Cerebellum (tissue), 4 donors: ENCODE measurements at places on chromosomes 5 and 9.
A peak's percentile ranks its signal among the peaks of the same experiment; 100 is the strongest.

DNA sequence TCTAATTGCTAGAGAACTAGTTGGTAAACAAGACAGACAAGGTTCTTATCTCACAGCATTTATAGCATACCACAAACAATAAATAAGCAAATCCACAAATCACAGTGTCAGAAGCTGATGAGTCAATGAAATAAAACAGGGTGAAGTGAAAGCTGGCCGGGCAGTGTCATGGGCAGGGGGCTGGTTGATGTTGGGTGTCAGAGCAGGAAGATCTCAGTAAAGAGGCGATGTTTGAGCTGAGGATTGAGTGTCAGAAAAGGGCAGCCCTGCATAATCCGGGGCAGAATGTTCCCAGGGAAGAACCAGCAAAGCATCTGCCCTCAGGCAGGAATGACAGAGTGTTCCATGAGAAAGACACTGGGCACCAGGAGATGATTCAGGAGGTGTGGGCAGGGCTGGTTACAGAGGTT, 183.4 kb downstream of the GOLPH3 start:
- DNase-seq = no peak

DNA sequence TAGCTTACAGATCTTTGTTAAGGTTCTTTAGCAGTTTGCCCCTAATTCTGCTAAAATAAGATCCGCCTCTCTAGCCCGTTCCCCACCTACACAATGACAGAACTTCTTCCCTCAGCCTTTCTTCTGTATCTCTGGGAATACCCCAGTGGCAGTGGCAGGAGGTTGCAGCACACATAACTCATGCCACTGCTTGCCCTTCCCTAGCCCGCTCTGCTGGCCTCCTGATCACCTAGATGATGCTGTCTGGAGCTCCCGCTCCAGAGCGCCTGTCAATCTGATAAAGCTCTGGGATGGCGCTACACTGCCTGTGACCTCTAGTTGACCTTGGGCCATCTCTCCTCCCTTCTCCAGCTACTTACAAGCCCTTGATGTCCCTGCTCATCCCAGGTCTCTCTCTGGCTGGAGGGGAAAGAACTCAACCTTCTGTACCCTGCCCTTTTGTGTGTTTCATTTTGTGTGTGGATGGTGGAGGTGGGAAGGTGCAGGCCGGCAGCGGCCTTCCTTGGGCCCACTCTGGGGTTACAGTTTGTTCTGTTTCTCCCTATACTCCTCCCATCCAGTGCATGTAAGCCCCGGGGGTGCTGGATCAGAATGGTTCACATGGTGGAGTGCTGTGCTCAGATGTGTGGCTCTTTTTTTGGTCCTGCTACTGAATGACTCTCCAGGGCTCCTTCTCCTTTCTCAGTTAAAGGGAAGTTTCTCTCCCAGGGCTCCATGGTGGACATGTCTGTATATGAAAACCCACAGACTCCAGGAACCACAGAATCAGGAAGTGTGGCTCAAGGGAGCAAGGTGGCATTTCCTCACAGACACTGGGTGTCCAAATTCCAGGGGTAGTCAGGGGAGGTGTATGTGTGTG, 29.1 kb downstream of the MTX3 start:
- no peak for DNase-seq

- no peak for DNase-seq
Observed at GRCh38 chr9:68966496-68966944, 47.4 kb downstream of the PRKACG start.

DNA sequence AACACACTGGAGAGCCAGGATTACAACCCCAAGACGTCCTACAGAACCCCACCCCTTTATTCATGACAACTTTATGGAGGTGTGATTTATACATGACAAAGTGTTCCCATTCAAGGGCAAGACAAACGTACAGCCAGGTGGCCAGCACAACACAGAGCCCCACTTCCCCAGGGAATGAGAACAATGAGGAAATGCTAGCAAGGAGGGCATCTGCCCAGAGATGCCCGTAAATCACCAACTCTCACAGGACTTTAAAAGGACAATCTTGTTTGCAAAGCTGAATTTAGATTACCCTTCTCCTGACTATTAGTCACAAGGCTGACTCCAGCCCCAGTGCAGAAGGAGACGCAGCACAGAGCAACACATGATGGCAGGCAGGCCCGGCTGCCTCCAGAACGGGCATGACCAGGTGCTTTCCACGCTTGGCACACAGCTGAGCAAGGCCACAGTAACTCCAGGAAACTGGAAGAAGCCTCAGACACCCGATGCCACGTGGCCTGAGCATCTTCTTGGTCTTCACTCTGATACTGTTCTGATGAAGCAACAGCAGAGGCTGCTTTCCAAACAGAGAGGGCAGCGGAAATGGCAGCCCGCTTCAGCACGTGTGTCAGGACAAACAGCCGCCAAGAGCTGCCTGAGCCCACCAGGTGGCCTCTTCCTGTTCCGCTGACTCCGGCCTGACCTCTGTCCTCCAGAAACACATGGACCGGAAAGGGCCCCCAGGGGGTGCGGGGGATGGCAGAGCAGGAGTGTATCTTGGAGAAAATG, 51.4 kb downstream of the ROR2 start:
- no peak for DNase-seq

DNA sequence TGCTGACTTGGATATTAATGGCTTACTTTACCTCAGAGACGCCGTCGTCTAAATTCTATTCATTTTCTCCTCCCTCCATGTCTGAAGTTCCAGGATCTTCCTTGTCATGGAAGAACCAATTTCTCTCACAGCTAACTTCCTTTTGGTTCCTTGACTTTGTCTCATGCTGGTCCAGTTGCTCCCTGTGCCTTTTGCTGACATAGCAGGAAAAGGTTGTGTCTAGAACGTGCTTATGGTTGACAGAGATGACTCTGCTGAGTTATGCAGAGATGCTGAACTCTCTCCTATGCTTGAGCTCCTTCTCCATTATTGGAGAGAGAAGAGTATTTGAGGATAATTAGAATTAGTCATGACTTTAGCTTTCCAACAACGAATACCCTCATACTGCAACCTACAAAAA, 1338.9 kb downstream of the MAT2B start:
- no peak for DNase-seq

DNA sequence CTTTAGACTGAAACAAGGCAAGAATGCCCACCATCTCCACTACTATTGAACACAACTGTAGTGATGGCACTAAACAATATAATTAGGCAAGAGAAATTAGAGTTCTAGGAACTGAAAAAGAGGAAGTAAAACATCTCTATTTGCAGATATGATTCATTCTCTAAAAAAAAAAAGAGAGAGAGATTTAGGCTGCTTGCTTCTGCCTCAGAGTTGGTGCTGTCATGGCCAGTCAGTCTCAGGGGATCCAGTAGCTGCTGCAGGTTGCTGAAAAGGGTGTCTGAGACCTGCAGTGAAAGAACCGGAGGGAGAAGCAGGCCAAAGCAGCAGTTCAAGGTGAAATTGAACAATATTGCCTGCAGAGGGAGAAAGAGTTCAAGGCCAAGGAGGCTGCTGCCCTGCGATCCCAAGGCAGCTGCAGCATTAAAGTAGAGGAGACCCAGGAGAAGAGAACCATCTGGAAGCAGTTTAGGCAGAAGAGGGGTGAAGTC, 72.5 kb downstream of the AP3B1 start:
- no peak for DNase-seq

GRCh38 chr5:87390075-87390474, 22.7 kb downstream of the CCNH start:
- DNase-seq = no peak

DNA sequence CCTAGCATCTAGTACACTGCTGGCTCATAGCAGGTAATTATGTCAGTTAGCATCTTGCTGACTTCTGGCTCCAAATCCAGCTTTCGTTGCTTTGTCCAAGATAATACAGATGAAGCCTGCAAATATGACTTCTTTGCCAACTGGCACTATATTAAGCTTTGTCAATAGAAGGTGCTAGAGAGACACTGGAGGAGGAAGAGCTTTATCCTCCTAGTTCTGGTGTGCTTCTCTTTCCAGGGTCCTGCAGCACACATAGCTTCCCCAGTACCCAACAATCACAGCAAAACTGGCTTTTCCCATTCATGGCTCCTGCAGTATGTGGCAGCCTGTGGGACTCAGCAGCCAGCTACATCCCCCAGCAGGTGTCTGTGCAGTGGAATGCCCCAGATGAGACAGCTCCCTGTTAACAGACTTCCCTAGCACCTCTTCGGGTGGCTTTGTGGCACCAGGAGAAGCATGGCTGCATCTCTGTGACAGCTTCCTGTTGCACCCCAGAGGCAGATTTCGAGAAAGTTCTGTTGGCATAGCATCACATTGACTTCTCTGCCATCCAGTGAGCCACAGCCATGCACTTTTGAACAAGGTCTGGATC, 147.8 kb downstream of the OXCT1 start:
- no peak for DNase-seq

- peak; percentile 12 for DNase-seq
Observed at GRCh38 chr9:85040821-85041465, 371.4 kb downstream of the NTRK2 start.

DNA sequence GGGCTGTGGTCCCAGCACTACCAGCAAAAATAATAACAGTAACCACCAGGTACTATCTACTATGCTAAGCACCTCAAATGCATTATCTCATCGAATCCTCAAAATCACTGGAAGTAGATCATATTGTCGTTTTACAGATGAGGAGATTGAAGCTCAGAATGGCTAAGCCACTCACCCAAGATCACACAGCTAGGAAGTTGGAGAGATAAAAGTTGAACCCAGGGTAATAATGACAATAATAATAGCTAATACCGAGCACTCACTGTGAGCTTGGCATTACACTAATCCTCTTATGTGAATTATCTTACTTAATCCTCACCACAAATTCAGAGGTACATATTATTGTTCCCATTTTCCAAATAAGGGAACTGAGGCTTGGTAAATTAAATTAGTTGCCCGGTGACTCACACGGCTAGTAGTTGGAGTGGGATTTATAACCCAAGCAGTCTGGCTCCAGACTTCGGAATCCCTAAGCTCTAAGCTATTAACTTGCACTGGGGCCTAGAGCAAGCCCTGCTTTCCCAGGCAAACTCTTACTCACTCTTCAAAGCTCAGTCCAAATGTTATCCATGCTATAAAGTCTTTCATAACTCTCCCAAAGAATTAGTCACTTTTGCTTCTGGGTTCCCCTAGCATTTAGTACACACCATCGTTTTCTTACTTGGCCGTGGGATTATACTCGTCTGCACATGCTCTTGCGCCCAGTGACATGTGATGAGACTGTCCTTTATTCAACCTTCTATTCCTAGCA, 3.8 kb downstream of the ARSI start:
- DNase-seq = no peak

- peak; percentile 53 for DNase-seq
Observed at GRCh38 chr9:128523199-128523925, 18.8 kb downstream of the GLE1 start.

DNA sequence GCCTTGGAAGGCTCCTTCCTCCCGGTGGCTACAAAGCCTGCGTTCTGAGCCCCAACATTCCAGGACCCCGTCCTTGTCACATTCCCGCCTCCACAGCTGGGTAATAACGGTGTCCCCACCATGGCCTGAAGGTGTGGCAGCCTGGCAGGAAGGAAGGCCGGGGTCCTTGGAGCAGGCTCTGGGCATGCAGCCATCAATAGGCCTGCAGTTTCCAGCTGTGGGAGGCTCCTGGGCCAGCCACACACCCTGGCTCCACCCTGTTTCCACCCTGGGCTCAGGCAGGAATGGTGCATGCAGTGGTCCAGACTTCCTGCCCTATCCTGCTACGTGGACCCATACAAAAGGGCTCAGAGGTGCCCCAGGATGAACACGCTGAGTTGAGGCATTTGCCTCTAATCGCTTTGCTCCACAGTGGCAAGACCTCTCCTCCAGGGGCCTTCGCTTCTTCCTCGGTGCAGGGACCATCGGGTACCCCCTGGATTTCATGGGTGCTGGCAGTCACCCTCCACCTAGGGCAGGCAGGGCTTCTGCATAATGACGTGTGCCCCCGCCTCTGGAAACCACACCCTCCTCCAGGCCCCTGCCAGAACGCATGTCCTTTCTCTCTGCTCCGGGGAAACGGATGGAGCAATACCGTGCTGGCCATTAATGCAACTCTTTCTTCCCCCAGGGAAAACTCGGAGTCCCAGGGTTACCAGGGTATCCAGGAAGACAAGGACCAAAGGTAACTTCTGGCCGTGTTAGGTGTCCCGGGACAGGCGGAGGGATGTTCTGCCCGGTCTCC, 95.1 kb upstream of the FCN2 start:
- DNase-seq = no peak

GRCh38 chr5:158852622-158853021, 247.1 kb downstream of the EBF1 start:
- no peak for DNase-seq

DNA sequence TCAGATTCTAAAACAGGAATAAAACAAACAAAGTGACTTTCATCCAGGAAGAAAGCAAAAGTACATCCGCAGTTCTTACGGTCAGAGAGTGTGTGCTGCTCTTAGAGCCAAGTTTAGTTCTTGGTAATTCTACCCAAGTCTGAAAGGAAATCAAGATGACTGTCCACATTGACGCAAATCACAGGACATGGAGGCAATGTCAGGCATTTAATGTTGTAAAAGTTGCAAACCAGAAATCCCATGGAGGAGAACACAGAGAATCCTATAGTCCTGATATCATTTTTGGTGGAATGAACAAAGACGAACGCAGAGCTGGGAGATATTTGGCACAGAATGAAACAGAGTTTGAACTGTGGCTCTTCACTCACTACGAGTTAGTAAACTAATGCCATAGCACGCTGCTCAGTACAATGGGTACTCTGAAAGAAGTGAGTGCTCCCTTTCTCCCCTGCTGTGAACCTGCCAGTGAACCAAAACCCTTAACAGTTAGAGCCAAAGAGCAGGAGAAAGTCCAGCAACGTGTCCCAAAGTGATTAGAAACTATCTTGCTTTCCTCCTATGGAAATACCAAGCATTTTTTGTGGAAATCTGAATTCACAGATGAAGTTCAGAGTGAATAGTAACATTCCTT, 74.3 kb downstream of the MUSK start:
- DNase-seq = no peak

GRCh38 chr9:33443464-33444154, 3.8 kb downstream of the AQP3 start:
- DNase-seq = no peak

GRCh38 chr5:92378966-92379611, 996.0 kb upstream of the ARRDC3 start:
- no peak for DNase-seq
